ENCODE measurements at places on chromosomes 3 and 15.

DNA sequence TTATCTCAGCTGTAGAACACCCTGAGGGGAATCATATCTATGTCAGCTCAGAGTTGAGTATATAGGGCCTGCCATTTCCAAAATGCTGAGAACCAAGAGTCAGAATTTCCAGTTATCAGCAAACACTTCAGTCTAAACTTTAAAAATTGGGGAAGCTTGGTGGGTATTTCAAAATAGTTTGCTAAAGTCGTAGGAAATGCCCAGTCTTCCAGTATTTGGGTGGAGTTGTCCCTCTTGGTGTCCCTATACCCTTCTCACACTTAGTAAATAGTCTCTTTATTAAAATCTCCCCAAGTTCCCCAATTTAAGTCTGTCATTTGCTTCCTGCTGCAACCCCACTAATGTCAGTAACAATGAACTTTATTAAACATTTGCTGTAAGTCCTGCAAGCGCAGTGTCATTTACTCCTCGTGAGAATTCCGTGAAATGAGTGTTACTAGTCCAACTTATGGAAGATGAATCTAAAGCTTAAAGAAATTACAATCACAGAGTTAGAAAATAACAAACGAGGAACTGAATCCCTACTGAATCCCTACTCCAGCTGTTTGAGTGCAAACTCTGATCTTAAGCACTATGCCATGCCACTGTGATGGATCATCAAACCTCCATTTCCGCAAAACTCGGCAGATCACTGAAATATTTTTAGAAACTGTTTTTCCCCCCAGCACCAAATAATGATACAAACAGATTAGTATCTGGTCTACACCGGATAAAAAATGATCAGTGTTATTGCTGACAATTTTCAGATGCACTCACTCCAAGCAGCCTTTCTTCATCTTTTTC, 341.7 kb upstream of the PROK2 start:
- no peak for DNase-seq

- no peak for DNase-seq
These were observed 300.1 kb downstream of the RORA start for GRCh38 chr15:60928970-60929369.

DNA sequence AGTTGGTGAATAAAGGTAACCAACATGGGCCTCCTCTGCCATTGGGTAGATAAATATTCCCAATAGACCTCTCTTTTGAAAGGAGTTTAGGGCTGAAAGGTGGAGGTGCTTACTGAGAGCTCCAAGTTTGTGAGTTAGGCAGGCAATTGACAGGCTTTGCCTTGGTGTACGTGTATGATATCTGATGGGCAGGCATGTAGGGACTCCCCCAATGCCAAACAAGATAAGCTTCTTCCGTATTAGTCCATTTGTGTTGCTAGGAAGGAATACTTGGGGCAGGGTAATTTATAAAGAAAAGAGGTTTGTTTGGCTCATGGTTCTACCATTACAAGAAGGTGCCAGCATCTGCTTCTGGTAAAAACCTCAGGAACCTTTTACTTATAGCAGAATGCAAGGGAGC, 160.7 kb upstream of the EIF1B start:
- DNase-seq: no peak

- no peak for DNase-seq
These were observed 36.7 kb downstream of the SLC9A9 start for GRCh38 chr3:143811602-143812001.

DNA sequence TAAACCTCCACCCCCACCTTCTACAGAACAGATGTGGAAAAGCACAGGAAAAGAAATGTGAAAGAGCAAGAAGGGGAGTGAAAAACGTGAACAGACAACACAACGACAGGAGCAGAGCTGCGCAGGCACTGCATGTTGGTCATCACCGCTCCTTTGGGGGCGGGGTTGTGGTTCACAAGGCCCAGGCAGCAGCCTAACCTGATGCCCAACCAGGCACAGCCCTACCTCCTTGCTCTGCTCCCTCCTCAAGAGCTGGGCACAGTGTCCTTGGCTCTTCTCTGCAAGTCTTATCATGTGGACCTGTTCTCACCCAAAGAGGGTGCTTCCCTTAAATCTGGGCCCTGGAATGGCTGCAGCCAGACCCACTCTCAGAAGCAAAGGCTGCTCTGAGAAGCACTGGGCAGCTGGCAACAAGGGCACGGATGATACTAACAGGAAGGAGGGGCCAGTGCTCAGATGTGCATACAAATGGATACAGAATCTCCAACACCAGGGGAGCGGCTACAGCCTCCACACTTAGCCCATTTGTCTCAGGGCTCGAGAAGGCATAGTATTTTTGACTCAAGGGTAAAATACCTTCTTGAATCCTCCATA, 64.6 kb downstream of the DHX30 start:
- no peak for DNase-seq

- peak; percentile 52 for DNase-seq
These were observed 5.5 kb downstream of the CSRNP1 start for GRCh38 chr3:39147711-39148434.

GRCh38 chr3:37628711-37629301, 232.9 kb upstream of the CTDSPL start:
- DNase-seq: no peak

GRCh38 chr15:39860200-39860599, 59.9 kb downstream of the GPR176 start:
- no peak for DNase-seq

DNA sequence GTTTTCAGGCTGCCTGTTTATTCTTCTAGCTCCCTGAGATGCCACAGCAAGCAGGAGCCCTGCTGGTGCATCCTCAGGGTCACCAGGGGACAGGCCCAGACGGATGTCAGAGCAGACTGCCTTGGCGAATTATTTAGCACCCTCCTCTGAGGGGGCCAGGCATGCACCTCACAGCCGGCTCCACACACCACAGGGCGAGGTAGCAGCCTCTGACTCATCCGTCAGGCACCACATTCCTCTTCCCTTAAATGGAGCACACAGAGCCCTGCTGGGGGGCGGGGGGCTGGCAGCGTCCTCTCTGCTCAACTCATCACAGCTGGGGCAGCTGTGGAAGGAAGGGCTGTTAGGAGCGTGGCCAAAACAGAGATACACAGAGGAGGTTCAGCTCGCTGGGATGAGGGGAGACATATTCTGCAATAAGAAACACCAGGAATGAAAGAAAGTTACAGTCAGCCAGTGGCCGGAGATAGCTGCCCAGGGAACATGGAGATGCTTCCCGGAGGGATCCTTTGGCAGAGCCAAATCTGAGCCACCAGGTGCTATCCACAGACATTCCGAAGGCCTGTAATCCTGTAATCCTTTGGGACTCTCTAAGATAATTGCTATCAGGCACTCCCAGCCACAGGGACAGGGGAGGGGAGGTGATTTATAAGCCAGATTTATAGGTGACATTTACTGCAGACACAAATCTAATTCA, 13.9 kb upstream of the PRICKLE2 start:
- DNase-seq: no peak

- DNase-seq: no peak
These were observed 7.5 kb downstream of the PLA2G4F start for GRCh38 chr15:42148808-42149492.

GRCh38 chr15:97961067-97961954, 808 bp downstream of the ARRDC4 start:
- DNase-seq: peak; percentile 2

DNA sequence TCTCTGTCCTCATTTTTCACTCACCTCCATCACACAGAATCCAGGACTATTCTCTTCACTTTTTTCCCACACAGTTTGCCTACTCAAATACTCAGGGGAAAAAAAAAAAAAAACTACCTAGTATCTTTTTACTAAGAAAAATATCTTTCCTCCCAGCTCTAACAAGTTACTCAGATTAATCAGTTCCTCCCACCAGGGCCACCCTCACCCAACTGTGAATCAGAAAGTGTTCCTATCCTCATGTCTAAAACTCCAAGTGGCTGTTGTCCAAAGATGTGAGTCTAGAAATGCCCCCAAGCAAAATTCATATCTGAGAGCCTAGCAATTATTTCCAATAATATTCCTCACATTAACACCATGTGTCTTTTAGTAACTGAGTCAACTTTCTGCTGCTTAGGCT, 268.0 kb downstream of the ERC2 start:
- DNase-seq: no peak

GRCh38 chr15:39127925-39128617, 452.8 kb upstream of the THBS1 start:
- DNase-seq: no peak

DNA sequence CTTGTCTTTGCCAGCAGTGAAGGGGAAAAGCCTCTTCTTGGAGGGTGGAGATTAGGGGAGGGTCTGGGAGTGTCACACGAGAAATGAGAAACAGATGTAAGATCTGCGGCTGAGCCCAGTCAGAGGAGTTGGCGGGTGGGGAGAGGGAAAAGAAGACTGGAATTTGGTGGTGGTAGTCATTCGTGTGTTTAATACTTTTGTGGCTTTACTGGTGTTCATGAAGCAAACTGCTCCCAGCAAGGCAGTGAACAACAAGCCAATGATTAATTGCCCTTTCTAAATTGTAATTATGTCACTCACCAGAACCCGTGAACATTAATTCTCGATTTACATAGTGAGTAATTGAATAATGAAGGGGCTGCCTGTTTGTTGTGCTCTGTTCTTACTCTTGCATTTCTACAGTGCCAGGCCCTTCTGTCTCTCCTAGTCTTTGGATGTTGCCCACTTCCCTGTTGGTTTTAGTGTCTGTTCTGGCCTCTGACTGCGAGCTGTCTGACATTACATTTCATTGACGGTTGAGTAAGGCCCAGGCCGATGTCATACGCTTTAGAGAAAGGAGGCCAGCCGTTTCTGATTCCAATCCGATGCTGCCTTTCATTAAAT, 78.0 kb downstream of the CHCHD6 start:
- DNase-seq: no peak

DNA sequence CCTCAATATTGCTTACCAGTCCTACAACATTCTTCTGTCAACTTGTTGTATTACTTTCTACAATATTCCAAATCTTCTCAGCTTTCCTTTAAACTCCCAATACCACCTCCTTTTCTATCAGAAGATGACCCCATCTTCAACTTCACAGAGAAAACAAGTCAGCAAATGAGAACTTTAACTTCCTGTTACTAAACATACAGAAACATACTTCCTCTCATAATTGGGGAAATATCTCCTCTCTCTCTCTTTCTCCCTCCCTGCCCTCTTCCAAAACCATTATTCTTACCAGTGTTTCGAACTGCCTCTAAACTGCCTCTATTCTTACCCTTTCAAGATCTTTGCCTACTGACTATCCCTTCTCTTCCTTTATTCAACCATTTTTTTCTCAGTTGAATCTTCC, 1.8 kb upstream of the SNAP23 start:
- DNase-seq: no peak

- DNase-seq: no peak
These were observed 101.2 kb downstream of the SEMA5B start for GRCh38 chr3:122926322-122926721.

DNA sequence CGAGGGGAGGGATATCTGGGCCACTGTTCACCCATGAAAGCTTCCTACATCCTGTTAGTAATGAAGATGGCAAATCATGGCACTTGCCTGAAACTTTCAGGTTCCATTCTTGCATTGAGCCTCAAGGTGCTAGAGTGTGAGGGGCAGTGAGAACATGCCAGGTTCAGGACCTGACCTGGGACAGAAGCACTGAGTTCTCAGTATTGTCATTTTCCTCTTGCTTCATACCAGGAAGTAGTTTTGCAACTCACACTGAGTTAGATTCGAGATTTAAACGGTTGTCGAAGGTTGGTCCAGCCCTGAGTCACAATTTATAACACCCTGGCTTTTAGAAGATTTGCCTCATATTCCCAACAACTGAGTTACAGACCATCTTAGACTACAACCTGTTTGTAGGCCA, 11.8 kb upstream of the MEIS2 start:
- no peak for DNase-seq

DNA sequence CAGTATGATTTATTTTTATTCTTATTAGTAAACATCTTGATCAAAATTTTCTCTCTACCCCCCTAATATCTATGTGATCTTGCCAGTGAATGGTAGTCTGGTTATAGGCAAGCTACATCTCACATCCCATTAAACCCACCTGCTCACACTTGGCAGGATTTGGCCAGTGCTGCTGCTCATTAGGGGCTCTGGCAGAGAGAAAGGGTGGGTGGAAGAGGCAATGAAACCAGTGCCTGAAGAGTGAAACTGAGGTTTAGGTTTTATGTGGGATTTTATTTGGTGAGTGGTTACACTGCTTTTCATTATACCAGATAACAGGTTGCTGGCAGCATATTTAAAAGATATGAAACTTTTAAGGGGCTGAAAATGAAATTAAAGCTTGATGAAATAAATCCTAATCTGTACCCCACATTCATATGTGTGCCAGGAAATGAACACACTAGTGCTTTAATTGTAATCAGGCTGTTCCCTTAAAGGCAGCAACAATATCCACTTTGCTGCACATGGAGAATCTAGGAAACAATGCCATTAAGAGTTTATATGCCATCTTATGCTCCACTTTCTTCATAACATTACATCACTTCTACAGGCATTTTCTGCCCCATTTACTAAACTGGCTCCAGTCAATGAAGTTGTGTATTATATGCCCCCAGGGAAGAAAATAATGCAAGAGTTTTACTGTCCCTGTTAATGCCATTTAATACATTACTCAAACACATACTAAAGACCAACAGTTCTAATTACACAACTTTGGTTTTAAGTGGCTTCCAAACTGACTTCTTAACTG, 688.7 kb downstream of the MECOM start:
- no peak for DNase-seq

GRCh38 chr3:171788546-171789351, 21.5 kb downstream of the PLD1 start:
- DNase-seq: no peak

GRCh38 chr3:169232863-169233262, 430.6 kb downstream of the MECOM start:
- no peak for DNase-seq

GRCh38 chr3:23262766-23263165, 59.6 kb downstream of the UBE2E2 start:
- no peak for DNase-seq

GRCh38 chr3:61985020-61985419, 388.3 kb downstream of the FEZF2 start:
- no peak for DNase-seq

- no peak for DNase-seq
These were observed 328.0 kb upstream of the MANF start for GRCh38 chr3:51057121-51057520.

Data from CD4-positive, alpha-beta T cell treated with Interferon gamma for 1 hour (primary cell).